ENCODE measurements at places on chromosomes 3 and 15.
A peak's percentile ranks its signal among the peaks of the same experiment; 100 is the strongest.

DNA sequence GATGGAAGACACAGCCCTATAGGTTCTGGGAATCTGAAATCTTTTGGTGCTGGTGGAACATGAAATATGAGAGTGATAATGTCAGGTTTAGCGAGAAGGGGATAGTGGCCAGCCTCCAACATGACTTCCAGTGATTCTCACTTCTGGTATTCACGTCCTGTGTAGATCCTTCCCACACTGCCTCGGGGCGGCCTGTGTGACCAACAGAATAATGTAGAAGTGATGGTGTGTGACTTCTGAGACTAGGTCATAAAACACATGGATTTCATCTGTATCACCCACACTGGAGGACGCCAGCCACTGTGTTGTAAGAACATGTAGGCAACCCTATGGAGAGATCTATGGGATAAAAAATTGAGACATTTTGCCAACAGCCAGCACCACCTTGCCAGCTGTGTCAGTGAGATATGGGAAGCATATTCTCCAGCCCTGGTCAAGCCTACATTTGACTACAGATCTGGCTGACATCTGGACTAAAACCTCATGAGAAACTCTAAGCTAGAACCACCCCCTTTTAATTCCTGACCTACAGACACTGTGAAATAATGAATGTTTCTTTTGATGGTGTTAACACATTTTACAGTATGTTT is 25.5 kb upstream of the NUDT16 start:
- no peak for DNase-seq

DNA sequence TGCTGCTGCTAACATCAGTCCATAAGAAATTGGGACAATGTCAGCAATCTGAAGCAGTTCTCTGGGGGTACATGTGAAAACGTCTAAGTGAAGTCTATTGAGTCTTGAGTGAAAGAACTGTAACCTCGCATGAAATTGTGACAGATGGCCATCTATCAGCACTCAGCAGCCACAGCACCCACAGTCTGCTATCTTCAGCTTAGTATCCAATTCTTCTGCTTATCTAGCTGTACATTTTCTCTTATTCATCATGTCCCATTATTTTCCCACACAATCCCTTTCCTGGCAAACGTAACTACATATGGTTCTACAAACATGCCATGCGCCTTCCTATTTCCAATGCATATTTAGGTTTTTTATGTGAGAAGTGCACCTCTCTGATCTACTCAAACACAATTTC is 629.7 kb downstream of the NTRK3 start:
- no peak for DNase-seq

GRCh38 chr15:64702816-64703631 is 72.4 kb downstream of the RBPMS2 start:
- peak; percentile 96 for DNase-seq

GRCh38 chr3:156685752-156686151 is 11.4 kb downstream of the TIPARP start:
- DNase-seq = no peak

GRCh38 chr3:62570888-62571287 is 197.5 kb upstream of the FEZF2 start:
- DNase-seq = no peak

- no peak for DNase-seq
Measured at GRCh38 chr15:86603466-86603865, 523.8 kb downstream of the AGBL1 start.

DNA sequence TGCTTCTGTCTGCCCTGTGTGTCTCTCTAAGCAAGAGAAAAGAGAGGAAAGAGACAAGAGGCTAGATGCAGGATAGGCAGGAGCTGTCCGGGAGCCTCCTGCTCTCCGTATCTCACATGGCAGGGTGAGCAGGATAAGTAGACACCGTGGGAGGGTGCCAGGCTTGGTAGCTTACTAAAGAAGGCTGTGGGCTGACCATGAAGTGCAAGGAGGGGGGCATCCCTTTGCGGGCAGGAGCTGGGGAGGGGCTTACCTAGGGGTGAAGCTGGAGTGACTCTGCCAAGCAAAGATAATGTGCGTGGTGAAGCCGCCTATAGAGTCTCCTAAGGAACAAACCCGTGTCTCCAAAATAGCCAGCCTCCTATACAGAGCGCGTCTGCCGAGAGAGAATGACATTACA is 33.7 kb upstream of the TMC3 start:
- DNase-seq = no peak

DNA sequence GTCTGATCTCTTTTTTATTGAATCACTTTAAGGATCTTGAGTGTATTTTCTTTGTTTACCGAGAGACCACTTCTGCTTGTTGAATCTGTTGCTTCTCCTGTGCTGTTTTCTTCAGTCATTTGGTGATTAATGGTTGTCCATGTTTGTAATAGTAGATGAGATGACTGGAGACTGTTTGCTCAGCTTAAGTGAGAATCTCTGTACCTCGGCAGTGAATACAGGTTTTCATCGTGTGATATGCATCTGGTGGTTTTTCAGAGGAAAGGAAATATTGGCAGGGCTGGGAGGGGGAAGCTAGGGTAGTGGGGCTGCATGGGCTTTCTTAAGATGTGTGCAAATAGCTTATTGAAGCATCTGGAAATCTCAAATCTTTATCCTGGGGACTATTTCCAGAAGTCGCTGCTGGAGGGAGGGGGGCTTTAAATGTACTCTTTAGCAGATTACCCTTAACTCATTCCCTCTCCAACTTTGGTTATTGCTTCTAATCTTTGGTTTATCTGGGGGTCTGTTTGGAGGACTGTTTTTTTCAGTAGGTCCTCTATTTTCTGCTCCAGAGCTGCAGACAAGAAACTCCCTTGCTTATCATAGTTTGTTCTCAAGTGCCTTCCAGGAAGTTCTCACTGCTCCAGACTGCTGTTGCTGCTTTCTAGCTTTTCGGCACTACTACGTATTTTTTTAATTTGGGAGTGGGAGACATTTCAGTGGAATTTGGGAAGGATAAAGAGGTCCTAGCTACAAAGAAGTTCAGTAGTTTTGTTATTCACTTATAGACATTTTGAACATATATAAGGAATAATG is 19.4 kb downstream of the CMTM8 start:
- DNase-seq = no peak

DNA sequence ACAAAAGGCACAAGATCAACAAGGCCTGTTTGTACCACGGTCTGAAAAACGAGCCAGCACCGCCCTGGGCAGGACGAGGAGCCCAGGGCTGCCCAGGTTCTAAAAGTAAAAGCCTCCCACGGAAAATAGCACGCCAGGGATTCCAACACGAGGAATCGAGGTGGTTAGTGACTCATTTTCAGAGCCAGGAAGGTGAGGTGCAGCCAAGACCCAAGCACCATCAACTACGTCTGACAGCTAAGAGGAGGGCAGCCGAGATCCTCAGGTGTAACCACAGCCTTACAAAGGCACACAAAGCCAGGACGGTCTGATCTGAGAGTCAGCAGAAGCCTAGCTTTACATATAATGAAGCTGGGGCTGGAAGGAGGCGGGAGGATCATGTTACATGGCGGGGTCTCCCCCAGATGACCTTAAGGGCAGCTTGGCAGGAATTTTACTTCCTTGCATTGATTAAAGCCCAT is 52.5 kb downstream of the ATP10A start:
- no peak for DNase-seq

GRCh38 chr3:4716706-4717362 is 223.7 kb downstream of the ITPR1 start:
- no peak for DNase-seq

DNA sequence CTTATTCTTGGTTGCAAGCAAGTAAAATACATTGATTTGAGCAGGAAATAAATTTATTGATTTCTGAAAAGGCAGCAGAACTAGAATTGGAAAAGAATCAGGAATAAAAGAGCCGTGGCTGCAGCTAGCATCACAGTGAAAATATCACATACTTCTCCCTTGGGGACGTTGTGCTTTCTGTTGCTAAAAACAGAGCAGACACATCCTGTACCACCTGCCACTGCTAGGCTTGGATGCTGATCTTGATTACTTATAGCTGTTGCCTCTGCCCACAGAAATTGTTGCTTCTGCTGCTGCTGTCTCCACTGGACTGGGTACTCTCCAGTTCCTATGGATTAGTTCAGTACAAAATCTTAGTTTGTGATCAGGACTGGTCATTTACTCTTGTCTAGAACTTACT is 283.8 kb downstream of the C3orf38 start:
- DNase-seq = peak; percentile 18

GRCh38 chr15:87752250-87752951 is 504.1 kb downstream of the NTRK3 start:
- no peak for DNase-seq

DNA sequence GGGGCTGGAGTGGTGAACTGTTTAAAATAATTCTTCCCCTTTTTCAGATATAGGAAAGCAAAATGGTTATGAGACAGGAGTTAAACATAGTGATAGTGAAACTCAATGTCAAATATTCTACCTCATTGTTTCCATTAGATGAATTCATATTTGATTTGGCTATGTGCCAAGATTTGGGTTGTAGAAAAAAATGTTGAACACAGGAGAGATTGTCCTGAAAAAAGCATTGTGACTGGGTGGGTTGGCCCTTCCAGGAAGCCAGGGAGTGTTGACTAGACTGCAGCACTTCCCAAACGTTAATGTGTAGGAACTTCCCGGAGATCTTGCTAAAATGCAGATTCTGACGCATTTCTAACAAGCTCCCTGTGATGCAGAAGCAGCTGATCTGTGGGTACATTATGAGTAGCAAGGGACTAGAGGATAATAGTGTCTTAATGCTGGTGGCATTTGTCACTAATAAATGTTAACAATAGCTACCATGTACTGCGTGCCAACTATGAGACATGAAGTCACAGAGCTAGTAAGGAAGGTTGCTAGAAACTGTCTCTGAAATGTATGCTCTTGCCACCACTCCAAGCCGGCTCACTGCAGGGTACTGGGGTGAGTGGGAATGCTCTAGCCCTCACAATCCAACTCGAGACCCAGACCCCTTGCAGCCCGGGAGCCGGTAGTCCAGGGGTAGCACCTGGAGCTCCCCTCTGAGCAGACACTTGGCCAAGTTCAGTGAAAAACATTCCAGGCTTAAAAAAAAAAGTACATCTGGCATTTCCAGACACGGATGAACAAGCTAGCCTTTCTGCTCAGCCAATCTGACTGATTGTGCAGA is 120.6 kb downstream of the CD47 start:
- DNase-seq = no peak

DNA sequence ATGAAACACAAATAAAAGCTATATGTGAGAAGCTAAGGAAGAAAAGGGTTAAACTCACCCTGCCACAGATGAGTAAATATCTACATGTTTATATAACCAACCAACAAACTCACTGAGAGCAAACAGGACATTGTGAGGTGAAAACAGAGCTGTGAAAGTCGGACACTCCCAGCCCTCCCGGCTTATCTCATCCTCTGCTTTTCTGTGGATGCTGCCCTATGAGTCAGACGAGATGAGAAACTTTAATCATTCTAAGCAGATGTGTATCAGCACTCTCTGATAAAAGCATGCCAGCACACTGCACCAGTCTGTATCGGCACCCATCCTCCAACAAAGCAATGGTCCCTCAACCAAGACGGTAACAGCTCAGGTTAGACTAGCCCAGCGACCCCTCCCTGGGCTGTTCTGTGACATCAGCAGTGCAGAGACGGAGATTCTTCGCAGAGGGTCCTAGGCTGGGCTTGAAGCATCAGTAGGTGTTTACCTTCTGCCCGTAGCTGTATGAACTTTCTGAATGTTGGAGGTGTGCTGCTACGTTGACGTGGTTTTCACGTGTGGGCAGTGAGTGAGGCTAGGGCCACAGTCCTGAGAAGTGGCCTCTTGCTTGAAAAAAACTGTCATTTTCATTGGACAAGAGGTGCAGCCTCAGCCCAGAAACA is 119.8 kb upstream of the ALDH1A3 start:
- no peak for DNase-seq

DNA sequence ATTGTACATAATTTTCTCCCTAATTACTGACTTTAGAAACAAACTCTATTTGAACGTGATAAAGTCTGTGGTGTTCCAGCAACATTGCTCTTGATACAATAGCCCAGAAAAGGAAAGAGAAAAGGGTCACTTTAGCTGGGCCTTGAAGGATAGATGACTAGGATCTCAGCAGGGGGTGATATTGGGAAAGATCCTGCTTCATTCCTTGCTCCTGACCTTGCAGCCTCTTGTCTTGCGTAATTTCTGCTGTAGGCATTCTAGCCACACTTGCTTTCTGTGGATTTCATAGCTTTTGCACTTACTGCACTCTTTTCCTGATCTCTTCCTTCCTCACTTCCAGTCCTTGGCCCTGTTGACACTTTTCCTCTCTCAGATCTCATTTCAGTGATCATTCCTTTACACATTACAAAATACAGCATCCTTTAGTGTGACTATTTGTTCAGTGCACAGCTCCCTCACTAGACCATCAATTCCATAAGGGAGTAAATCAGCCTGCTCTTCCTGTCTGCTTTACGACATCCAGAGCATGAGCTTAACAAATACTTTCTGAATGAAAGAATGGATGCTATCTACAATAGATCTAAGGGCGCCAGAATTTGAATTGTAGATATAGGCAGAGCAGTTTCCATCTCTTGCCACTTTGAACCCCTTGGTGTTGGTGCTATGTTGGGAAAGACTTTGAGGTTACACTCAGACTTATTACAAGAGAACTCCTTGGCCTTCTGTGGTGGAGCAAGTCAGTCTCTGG is 559.6 kb upstream of the MDFIC2 start:
- no peak for DNase-seq

GRCh38 chr15:100784493-100785180 is 95.0 kb upstream of the ALDH1A3 start:
- DNase-seq = no peak

DNA sequence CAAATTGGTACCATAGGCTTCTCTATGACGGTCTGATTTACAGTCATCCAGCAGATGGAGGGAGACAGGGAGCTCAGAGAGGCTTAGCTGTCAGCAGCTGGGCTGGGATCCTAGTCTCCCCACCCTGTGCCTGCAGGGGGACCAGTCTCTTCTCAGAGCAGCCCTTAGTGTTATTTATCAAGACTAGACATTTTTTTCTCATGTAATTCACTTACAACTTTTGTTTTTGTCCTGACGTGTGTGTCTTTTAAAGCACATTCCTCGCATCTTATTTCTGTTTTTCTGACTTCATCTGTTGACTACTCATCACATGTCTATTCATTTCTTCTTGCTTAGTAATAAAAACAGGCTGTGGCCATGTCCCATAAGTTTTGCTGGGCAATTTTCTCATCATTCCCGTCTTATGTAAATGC is 116.1 kb downstream of the KLF13 start:
- no peak for DNase-seq

DNA sequence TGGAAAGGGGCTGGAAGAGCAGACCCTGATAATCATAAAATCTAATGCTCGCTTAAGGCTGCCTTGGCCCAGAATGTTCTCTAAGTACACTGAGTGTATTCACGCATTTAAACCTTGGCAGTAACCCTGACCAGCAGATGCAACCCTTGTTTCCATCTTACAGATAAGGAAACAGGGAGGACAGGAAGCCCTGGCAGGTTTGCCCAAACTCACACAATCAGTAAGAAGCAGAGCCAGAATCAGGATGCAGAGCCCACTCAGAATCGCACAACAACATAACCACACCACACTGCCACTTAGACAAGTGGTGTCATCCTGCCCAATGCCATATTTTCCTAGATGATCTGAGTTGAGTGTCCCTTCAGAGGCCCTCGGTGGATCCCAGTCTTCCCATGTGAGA is 214.5 kb upstream of the HES1 start:
- DNase-seq = no peak
